ENCODE measurements at places on chromosomes 7 and 10.

DNA sequence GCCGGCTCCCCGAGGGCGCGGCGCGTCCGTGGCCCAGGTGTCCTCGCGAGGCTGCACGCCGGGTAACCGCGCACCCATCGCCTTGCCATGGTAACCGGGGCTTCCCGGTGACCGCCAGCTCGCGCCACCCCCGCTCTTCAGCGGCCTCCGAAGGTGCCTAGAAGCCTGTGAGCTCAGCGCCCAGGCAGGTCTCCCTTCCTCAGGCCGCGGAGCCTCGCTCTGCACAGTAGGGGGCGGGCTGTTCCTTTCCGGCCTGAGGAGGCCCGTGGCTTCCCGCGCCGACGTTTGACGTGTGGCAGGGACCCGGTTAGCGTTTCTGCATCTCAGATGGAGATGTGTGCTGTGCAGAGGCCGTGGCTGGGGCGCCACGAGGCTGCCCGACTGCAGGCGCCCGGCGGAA, 117.1 kb downstream of the DYNC2I1 start:
- DNase-seq, result no peak

DNA sequence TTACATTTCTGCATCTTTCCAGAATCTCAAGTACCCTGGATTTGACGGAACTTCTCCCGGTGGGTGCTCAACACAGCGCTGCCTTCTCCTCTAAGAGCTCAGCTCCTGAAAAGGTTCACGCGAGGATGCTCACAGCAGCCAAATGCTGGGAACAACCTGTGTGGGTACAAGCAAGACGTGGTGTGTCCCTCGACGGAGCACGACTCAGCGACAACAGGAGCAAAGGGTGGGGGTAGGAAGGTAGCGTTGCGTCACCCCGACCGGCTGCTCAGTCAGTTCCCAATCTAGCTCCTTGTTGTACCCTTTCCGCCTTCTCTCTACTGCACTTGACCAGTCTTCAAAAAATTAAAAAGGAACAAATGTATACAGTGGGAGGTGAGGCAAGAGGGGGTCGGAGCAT, 117.3 kb downstream of the PTPRN2 start:
- DNase-seq, result no peak

- no peak for DNase-seq
These were observed 108.0 kb upstream of the PPP2R2D start for GRCh38 chr10:131792809-131793208.

DNA sequence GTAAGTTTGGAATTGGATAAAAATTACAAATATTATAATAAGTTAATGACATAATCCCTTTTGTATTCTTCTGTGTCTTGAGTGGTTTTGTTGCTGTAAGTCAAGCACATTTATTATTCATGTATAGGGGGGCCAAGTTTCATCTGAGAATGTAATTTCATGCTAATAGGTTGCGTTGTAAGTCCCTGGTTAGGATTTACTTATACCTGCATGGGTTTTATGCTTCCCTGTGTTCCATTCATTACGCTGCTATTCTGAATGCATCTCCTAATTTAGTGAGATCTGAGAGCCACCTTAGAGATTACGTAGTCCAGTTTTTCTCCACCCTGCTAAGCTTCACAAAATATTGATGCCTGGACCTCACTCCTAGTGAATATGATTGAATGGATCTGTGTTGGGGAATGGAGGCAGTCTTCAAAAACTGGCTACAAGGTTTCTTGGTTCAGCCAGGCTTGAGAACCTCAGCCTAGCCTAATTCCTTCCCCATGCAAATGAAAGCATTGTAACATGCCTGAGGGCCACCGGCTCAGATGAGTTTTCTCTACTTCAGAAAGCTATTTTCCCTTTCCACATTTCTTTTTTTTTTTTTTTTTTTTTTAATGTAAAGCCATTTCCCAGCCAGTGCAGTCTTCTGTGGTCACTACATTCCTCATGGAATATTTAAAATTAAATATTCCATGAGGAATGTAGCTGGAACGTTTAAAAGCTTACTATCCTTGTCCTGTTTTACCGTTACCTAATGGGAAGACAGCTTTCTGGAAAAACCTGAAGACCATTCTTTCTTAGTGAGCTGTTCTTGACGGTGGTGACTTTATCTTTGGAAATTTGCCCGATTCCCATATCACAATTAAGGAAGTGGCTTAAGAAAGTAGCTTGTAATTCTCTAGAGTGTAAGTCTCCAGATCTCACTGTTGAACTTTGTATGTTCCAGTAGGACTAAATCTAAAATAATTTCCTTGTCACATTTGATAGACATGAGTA, 16.0 kb downstream of the PAPSS2 start:
- peak; percentile 95 for DNase-seq

- DNase-seq, result no peak
These were observed 44.3 kb downstream of the ARL5B start for GRCh38 chr10:18703521-18703920.

GRCh38 chr10:26527018-26527417, 88.9 kb downstream of the APBB1IP start:
- no peak for DNase-seq

DNA sequence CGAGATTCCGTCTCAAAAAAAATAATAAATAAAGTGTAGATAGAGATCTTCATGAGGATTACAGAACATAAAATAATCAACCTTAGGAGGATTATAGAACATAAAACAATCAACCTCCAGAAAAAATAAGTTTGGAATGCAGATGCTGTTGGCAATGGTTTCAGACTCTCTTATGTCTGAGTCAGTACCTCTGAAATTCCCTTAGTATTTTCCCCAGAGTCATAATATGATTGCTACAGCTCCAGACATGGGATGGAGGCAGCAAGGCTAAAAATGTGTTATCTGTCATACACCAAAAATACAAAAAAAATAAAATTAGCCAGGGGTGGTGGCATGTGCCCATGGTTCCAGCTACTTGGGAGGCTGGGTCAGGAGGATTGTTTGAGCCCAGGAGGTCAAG, 22.2 kb downstream of the CADPS2 start:
- no peak for DNase-seq

DNA sequence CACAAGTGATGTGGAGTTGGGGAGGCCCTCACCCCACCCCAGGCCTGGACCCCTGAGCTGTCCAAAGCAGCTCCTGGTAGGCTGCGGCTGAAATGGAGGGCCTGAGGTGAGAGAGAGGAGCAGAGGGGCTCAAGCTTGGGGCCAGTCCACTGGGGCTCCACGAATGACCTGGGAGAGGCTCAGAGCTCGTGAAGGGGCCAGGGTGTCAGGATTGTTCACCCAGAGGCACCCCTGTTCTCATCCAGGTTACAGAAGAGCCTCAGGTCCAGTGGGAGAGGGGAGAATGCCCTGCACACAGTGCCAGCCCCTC, 102.2 kb upstream of the RET start:
- no peak for DNase-seq

- DNase-seq, result no peak
These were observed 46.3 kb upstream of the NANOS1 start for GRCh38 chr10:118983263-118983662.

DNA sequence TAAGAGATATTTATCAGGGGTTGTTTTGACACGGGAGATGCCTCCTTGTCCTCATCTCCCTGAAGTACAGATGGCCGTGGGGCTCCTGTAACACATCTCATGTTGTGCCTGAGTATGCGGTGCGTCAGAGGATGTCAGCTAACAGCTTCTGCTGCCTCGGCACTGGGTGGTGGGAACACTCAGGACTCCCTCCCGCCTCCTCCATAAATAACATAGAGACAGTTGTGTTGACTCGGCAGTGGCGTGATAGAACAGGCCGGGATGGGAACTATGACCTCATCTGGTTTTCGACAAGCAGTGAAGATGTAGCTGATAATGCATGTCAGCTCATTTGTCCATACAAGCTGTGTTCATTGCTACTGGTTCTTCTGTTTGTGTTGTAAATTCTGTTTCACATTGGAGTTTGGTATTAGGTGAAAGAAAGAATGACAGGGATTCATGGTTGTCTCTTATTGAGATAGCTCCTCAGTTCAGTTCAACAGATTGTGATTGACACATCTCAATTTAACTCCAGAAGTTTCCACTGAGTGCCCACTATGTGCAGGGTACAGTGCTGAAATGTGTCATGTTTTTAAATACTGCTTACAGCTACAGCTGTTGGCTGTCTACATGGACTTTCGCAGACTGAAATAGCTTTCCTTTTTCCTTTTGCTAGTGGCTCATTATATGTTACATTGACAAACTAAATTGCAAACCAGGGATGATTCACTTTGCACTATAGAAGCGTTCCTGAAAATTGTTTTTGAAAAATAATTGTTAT, 87.4 kb downstream of the CHN2 start:
- DNase-seq, result peak; percentile 45

GRCh38 chr7:14309432-14309831, 320.0 kb upstream of the ETV1 start:
- DNase-seq, result no peak

- DNase-seq, result no peak
These were observed 58.0 kb upstream of the PFKP start for GRCh38 chr10:3009341-3009740.

DNA sequence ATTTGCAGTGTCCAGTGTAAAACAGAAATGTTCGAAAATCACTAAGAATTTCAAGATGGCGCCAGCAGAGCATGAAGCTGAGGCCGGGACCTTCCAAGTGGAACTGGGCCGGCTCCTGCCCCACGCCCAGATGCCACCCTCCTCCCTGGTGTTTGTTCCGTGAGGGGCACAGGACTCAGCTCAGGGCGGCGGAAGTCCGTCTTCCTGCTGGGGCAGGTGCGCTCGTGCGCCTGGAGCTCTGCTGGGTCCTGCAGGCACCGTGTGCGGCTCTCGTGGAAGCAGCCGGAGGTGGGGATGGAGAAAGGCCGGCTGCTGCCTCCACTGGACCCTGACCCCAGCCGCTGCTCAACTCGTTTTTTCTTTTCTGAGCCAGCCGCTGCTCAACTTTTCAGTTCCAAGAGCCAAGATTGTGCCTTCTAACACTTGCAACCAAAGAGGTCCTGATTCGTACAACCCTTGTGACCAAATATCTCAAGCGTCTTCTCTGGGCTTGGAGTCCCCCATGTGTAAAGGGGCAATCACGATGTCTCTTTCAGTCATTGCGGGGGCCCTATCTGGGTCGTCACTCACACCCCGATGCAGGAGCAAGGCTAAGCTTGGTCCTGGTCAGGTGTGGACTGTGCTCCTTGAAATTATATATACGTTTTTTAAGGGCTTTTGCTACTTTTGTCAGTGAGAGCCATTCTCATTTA, 334.4 kb downstream of the ADARB2 start:
- DNase-seq, result no peak

- DNase-seq, result no peak
These were observed 168.2 kb downstream of the TNS3 start for GRCh38 chr7:47413526-47414341.

DNA sequence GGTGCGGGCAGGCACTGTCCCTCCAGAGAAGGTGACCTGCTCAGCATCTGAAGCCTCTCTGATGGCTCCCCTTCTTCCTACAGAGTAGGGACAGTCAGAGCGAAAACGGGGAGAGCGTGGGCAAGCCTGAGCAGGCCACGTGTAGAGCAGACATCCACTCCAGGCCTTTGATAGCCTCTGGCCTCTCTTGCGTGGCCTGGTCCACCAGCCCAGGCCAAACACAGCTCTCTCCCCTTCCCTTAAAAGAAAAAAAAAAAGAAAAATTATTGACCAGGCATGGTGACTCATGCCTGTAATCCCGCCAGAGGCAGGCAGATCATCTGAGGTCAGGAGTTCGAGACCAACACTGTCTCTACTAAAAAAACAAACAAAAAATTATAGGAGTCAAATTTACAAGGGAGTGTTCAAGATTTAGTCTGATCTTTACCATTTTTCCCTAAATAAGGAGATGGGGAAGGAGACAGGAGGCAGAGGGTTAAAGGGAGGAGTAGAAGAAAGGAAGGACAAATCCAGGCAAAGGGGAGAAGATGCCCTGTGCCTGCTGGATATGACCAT, 84.8 kb downstream of the PLXNA4 start:
- no peak for DNase-seq

DNA sequence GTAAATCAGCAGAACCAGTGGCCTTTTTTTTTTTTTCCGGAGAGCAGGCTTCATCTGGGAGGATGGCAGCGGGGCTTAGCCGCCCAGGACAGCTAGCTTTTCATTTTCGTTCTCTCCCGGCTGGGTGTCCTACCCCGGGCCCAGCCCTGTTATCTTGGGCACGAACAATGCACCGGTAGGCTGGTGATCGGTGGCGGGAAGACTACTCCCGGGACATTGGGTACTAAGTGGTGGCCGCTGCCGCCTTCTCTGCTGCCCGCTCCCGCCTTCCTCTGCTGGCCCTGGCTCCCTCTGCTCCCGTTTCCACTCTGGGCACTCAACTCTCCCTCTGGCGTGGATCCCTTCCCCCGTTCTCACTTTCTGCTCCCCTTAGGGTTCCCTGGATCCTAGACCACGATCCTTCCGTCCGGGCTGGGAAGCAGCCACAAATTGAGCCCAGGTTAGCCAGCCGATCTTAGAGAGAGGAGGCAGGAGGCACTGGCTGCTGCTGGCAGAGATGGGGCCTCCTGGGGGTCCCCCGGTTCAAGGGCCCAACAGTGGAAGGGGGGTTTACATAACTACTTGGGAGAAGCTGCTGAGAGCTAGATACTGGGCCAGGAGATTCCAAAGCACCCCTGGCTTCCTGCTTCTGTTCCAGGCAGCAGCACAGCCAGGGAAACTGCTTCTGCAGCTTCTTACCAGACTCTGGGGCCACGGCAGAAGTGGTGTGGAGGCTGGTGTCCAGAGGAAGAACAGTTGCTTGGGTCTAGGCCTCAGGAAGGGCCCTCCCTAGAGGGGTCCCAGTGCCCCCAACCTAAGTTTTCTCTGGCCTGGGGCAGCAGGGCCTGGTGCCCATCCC, 1.8 kb downstream of the TLX1 start:
- DNase-seq, result no peak

DNA sequence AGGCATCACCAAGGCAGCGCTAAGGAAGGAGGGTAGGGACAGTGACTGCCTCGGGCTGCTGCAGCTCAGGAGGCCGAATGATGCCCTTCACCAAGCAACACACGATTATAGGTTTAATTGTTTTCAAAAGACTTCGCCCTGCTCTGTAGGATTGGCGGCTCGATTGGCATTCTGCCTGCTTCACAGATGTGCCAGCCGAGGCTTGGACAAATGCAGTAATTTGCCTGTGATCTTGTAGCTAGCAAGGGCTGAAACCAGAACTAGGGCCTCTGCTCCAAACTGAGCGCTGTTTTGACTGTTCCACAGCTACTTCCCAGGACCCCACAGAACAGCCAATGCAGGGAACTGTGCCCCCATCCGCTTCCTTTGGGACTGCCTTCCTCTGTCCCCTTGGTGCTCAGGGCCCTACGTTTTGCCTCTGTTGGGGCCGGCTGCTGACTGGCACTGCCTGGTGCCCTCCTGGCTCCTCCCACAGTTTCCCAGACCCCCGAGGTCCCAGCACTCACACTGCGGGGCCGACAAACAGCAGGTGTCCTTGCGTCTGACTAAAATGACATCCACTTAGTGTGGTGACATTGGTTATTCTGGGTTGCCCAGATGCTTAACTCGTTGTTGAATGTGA, 62.6 kb upstream of the EN2 start:
- no peak for DNase-seq

- no peak for DNase-seq
These were observed 10.0 kb upstream of the TSPAN14 start for GRCh38 chr10:80444124-80444523.

GRCh38 chr7:25868509-25868908, 283.5 kb upstream of the NFE2L3 start:
- DNase-seq, result no peak

- no peak for DNase-seq
These were observed 21.9 kb downstream of the WDR86 start for GRCh38 chr7:151388007-151388297.

Measured in fibroblast of upper back skin (primary cell).